ENCODE measurements at places on chromosomes 13 and 19.

- no peak for DNase-seq
Observed at GRCh38 chr13:35848336-35849255, 282.6 kb downstream of the DCLK1 start.

GRCh38 chr19:40662925-40663694 lies 27.3 kb downstream of the NUMBL start:
- DNase-seq: peak; percentile 80

DNA sequence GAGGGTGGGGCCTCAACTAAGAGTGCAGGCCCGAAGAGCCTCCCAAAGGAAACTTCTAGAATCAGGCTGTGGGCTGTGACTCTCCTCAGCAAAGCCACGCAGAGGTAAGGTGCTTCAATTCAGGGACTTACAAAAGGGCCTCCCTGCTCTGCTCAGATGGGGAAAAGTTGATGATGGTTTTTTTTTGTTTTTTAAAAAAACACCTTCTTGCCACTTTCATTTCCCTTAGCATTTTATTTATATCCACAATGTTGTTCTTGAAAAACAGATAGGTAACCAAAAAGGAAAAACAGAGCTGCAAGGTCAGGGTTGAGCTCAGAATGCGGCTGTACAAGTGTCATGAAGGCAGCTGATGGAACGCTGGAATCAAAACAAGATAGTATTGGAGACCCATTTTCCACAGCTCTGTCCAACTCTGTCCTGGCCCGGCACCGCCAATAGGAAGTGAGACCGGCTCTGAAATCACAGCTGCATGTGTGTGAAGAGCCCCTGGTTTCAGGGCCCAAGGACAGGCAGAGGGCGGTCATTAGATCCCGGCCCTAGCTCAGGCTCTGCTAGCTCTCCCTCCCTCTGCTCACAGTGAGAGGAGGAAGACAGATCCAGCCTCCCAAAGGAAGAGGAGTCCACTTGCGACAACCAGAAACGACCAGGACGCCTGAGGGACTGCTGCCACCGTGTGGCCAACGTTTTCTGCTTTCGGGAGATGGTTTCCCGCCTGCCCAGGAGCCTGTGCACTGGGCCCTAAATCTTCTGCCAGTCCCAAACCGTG lies 58.3 kb downstream of the KLF2 start:
- DNase-seq: no peak

DNA sequence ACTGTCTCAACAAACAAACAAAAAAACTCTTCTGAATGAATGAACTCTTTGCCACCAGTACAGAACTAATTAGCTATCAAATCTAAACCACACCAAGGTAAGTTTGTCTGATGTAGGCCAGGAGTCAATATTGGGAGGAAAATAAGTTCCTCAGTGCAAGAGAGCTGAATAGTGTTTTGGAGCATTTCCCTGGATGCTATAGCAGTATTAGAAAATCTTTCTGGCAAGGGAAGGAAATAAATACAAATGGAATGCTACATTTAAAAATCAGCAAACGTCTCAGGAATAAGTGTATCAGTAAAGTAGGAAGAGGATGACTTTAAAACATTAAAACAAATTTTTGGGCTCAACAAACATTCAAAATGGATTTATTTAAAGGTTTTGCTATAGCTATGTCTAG lies 81.3 kb upstream of the TMTC4 start:
- DNase-seq: no peak

- DNase-seq: no peak
Observed at GRCh38 chr19:40691421-40692211, 1.2 kb upstream of the NUMBL start.

DNA sequence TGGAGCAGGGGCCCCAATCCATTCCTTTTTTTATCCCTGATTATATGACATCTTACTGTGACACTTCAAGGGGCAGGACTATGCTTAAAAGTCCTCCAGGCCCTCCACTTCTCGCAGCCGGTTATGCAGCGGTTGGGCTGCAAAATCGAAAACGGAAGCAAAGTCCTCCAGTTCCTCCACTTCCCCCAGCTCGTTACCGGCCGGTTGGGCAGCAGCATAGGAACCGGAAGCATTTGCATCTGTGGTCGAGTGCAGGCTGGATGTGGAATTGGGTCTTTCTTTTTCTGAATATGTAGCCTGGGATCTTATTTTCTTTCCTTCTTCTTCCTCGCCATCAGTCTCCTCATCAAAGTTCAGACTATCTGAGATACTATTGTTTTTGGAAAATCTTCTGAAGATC lies 46.1 kb downstream of the OXGR1 start:
- no peak for DNase-seq

DNA sequence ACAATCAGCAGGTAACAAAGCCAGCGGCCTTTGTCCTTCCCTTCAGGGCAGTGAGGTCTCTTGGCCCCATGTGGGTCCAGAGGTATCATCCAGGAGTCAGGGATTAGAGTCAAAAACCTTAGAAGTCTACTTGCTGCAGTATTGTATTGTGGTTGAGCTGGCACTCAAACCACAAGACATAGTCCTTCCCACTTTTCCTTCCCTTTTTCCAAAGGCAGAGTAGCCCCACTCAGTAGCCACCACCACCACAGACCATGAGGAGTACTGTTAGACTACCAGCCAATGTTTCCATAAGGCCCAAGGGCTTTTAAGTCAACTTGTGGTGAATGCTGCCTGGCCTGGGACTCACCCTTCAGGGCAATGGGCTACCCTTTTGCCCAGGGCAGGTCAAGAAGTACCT lies 27.1 kb upstream of the CCNA1 start:
- DNase-seq: no peak

- DNase-seq: no peak
Observed at GRCh38 chr19:47680858-47681332, 32.3 kb upstream of the EHD2 start.

GRCh38 chr19:14459703-14460102 lies 15.5 kb downstream of the PTGER1 start:
- DNase-seq: peak; percentile 70

DNA sequence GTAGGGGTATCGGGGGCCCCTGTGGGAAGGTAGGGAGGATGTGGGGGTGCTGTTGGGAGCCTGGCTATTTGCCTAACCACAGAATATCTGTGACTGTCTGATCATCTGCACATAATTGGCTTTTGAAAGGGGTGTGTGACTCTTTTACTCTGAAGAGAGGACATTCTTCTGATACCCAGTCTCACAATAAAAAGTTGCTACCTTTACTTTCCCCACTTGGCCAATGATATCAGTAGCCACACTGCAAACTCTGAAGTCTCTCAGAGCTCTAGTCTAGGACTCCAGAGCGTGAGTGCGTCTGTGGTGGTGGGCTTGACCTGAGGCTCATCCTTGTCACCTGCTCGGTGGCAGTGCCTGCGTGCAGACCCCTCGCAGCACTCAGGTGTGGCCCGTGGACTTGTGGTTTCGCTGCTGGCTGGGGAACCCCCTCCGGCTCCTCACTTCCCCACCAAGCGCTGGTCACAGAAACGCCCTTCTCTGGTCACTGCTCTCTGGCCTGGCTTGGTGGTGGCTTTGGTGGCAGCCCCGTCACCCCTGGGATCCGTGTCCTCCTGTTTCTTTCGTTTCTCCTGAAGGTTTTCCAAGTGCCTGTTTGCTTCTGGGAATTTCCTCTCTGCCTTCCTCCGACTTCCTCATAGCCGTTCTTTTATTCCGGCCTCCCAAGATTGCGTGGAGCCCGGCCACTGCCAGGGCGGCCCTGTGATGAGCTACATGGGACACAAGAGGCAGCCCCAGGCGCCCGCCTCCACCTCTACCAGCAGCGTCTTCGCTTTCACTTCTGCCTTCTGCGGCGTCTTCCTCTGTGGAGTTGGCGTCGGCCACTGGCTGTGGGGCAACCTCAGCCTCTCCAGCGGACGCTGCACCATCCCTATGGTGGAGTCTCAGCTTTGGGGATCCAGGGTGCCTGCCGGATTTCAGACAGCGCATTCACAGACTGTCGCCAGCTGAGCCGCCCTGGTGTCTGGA lies 78.0 kb downstream of the ATP11A start:
- DNase-seq: no peak
